ENCODE measurements at places on chromosomes 12 and 14.

DNA sequence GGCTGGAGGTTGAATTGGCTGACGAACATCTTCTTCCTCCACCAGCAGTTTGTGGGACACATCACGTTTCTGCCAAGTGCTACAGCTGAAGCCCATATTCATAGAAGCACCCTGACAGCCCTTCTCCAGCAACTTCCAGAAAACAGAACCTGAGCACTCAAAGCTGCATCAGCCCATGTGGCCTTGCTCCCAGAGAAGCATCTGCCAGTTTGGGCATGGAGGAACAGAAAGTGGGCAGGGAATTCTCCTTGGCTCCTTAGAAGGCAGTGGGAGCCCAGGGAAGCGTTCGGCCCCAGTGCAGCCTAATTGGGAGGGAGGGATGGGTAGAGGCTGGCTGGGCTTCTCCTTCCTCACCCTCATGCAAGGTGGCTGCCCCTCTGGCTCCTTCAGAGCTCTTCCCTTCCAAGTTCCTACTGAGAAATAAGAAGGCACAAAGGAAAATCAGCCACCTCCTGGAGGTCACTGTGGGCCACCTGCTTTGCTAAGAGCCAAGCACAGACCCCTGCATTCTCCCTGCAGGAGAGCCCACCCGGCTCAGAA is 4.1 kb upstream of the NGB start:
- DNase-seq, result no peak

DNA sequence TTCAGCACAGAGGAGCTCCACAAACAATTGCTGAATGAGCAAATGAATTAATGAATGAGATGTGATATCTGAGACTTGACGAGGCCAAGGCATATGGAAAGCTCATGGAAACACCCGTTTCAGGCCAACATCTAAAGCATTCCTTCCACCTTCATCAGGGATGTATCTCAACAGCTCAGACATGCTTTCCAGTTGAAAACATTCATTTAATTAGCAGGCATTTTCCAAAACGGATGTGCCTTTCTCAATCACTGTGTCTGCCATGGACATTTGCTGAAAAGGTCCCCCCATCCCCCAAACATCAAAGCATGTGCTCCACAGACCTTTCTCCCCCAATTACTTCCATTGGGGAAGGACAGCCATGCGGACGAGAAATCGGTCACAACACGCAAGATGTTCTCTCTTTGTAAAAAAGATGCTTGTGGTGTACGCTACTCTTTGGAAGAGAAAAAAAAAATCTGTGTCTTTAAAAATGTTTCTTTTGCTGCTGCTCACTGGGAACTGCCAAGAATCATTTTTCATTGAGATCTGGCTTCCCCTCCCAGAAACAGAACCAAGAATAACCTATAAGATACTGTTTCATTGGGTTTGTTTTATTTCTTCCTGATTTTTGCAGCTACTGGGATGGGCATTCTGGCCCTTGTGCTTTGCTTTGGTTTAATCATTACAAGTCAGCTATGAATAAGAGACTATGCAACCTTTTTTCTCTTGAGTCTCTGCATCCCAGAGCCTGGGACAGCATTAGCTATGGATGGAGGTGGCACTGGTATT is 528.2 kb downstream of the MED13L start:
- DNase-seq, result no peak

DNA sequence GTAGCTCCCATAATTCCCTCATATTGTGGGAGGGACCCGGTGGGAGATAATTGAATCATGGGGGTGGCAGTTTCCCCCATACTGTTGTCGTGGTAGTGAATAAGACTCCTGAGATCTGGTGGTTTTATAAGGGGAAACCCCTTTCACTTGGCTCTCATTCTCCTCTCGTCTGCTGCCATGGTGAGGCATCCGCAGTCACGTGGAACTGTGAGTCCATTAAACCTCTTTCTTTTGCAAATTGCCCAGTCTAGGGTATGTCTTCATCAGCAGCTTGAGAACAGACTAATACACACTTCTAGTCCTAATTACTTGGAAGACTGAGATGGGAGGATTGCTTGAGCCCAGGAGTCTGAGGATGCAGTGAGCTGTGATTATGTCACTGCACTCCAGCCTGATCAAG is 64.4 kb downstream of the TMX1 start:
- DNase-seq, result no peak

DNA sequence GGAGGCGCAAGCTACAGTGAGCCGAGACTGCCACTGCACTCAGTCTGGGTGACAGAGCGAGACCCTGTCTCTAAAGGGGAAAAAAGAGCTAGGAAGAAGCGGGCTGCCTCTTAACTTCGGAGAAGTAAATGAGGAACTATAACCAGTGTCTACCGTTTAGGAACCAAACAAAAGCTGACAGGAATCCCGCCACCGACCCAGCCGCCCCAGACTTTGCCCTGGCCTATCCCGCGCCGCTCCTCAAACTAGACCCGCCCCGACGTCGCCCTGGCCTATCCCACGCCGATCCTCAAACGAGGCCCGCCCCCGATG is 568 bp upstream of the SIVA1 start:
- no peak for DNase-seq

DNA sequence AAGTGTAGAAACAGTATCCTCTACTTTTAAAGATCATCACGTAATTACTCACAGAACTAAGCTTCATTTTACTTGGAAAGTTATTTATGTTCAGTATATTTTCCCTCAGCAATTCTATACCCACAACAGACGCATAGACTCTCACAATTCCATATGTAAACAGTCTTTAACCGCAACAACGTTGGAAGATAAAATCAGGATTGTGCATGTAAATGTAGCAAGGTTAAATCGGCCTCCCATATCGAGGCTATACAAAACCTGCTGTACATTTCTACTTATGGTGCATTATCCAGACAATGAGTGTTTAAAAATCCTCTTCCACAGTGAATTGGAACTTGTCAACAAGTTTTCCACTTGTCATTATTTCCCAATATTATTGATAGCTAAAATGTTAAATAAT is 581.1 kb downstream of the SLC16A7 start:
- no peak for DNase-seq

- DNase-seq, result no peak
Measured at GRCh38 chr14:91245029-91245428, 525 bp upstream of the GPR68 start.

GRCh38 chr12:109716512-109717389 is 3.1 kb downstream of the FAM222A start:
- no peak for DNase-seq

DNA sequence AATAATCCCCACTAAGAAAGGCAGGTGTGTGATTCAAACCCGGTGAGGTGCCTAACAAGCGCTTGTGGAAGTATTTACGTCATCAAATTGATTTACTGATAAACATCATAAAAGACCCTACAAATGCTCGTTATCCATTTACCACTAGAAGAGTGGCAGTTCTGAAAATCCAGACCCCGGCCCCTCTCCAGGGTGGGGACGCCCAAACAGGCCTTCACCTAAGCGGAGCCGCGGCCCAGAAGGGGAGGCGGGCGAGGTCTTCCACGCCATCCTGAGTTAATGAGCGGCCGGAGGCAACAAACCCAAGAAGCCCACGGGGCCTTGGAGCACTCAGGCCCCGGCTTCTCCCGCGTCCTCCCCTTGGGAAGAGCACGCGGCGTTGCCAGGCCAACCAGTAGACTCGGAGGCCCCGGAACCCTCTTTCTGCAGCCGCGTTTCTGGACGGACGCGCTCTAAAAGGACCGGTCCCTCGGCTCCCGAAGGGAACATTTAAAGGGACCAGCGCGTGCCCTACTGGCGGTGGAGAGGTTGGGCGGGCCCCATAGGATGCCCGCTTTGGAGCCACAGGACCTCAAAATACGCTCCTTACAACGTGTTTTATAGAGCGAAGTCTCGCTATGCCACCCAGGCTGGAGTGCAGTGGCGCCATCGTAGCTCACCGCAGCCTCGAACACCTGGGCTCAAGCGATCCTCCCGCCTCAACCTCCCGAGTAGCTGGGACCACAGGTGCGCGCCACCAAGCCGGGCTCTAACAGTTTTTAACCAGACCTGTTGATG is 3.5 kb downstream of the PTPN21 start:
- DNase-seq, result no peak

DNA sequence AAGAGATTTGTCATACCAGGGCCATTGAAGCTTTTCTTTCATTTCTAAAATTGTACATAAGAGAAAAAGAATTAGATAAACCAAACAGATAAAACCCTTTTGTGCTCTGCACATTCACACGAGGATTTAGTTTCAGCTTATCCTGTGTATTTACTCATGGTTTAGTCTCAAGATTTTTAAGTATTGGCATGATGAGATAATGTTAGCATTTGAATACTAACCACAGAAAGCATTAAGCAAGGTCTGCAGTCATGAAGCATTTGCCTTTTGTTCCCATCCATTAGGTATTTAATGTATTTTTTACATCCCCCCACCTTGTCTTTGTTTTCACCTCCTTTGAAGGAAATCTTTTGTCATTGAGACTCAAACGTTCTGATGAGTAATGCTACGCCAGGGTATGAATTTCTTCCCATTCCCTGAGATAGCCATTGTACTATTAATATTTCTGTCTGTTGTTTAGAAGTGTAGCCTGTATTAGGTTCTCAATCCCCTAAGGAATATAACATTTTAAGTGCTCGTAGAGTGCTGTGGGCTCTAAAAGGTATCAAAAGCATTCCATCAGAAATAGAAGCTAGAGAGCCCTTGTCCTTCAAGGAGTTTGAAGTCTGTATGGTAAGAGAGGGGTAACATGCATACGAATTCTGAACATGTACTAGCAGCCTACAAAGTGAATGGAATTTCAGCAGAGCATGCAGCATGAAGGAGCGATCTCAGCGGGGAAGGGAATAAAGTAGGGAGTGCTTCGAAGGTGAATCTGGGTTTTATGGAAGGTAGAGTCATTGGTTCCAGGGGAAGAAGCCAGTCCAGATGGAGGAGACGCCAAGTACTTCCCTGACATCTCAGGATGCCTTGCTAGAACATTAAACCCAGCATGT is 22.3 kb downstream of the CRADD start:
- DNase-seq, result no peak

- no peak for DNase-seq
Measured at GRCh38 chr12:54287261-54288157, 7.0 kb downstream of the HNRNPA1 start.

DNA sequence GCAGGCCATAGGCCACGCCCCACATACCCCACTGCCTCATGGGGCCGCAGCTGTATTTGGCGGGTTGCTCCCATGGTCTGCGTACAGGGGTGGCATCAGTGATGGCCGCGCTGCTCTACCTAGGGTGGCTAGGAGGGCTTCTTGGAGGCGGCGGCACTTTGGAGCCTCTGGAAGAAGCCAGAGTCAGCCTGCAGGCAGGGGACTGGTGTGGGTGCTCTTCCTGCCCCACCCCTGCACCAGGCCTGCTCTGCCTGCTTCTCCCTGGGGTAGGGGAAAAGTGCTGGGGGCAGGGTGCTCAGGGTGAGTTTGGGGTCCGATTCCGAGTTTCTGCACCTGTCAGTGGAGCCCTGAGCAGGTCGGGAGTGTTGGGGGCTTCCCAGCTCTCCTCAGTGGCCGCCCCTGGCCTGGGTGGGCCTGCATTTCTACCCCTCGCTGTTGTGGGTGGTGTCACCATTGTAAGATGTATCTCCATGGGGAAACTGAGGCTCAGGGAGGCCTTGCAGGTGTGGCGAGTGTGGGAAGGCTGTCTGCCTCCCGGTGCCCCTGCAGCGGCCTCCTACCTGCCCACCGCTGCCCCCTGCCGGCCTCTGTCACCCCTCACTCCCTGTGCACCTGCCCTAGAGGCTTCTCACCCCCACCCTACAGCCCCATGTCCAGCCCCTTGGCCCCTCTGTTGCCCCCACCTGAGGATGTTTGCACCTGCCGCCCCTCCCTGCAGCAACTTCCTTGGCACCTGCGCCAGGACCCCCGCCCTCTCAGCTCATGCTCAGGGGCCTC is 5.5 kb downstream of the CEP170B start:
- peak; percentile 21 for DNase-seq

DNA sequence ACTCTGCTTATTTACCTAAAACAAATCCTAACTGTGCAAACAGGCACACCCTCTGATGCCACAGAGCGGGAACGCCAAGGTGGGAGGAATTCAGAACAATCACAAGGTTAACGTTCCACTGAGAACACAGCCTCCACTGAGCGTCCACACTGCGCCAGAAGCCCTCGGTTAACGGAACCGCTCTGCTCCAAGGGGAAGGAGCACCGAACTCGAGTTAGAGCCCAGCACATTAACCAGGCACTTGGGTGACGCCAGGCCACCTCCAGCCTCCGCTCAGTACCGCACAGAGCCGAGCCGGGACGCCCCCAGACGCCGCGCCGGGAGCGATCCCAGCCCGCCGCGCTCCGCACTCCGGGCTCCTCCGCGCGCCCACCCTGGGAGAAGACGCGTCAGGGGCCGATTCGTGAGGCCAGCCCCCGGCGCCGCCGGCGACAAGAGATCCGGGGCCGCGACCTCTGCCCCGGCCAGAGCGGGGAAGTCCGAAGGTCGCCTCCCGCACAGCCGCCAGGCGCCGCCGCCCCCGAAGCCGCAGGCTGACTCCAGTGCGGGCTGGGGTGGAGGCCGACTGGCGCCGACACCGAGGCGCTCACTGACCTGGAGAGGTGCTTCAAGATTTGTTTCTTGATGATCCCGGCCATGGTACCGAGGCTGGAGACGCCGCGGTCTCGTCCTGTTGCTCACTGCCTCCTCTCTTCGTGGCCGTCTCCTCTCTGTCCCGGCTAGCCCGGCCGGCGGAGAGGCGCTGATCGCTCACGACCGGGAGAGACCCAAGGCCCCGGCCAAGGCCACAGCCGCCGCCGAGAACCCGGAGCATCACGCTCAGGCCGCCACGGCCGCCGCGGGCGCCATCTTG is 450 bp downstream of the BLTP3B start:
- peak; percentile 22 for DNase-seq

GRCh38 chr12:28563286-28563685 is 373.0 kb downstream of the CCDC91 start:
- no peak for DNase-seq

- DNase-seq, result no peak
Measured at GRCh38 chr14:56694609-56695008, 115.0 kb downstream of the TMEM260 start.

GRCh38 chr12:108241986-108242703 is 97.0 kb downstream of the CMKLR1 start:
- no peak for DNase-seq

DNA sequence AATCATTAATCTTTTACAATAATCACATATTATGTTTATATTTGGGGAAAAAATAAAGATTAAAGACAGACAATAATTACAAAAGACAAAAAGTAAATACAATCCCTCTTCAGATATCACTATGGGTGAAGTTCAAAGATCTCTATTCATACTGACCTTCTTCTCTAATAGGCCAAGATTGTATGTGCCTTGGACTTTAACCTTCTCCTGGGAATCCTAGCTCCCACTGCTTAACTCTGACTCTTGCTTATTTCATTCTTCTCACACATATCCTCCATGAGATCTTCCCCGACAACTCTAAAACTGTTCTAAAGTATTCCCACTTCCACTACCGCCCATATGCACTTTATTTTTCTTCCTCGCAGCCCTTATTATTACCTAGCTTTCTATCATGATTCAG is 83.8 kb downstream of the EEA1 start:
- DNase-seq, result no peak
